ENCODE measurements at places on chromosomes 13 and 19.

- DNase-seq = no peak
These were observed 550.5 kb downstream of the IRS2 start for GRCh38 chr13:109235901-109236300.

- DNase-seq = no peak
These were observed 6.3 kb downstream of the DPP9 start for GRCh38 chr19:4717191-4717965.

- DNase-seq = no peak
These were observed 58.7 kb downstream of the TUBGCP3 start for GRCh38 chr13:112529216-112529615.

- no peak for DNase-seq
These were observed 409.9 kb downstream of the MZT1 start for GRCh38 chr13:72317346-72318109.

- DNase-seq = no peak
These were observed 17.3 kb downstream of the PLD3 start for GRCh38 chr19:40365613-40366401.

GRCh38 chr19:58336820-58337219, 10.0 kb downstream of the ZSCAN22 start:
- no peak for DNase-seq

DNA sequence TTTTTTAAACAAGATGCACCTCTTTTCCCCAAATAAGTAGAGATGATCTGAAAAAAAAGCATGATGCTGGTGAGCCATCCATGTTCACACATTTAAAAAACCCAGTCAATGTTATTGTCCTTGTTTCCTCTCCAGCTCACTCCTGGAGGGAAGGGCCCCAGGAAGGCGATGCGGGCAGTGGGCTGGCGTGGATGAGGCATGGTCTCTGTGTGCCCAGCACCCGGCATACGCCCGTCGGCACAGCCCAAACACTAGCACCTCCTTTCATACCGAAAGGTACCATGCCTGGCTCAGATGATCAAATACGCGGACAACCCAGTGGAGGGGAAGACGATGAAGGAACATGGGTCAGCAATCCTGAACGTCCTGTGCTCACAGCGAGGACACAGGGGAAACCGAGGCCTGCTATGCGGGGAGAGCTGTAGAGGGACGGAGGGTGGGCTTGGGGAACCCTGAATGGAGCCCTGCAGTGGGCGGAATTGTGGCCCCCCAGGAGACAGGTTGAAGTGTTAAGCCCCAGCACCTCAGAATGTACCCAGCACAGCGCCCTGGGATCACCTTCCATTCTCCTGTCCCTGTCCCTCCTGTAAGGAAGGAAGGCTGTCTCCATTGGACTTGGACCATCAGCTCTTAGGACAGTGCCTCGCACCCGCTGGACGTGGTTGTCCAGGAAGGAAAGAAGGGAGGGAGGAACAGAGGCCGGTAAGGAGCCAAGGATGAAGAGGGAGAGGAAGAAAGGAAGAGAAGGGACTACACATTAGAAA, 49.4 kb downstream of the SOX1 start:
- DNase-seq = no peak

GRCh38 chr13:75345193-75345592, 136.8 kb downstream of the TBC1D4 start:
- DNase-seq = no peak

DNA sequence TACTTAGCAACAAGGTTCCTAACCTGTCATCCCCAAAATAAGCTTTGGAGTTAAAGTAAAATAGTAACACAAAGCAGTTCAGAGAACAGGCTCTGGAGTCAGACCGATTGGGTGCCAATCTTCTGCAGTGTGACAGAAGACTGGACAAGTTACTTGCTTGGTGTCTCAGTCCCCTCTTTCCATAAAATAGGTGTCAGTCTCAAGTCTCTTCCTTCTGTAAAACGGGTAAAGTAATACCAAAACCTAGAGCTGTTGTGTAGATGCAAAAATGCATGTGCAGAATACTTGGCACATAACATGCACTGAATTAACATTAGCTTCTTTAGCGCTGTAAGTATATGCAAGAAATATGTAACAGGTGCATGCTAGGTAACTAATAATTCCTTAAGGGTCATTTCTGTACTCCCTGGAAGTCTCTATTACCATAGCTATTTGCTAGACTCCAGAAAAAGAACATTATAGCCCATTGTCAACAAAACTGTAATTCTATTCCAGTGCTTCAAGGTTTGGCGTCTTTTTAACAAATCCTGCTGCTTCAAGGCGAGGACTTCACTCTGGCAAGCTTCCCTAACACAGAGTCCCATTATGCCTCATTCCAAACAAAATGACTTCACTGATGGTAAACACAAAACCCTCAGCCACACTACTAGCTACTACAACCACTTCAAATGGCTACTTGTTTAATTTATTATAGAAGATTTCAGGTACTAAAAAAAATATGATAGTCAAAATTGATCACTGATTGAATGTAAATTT, 32.8 kb downstream of the ELF1 start:
- no peak for DNase-seq

DNA sequence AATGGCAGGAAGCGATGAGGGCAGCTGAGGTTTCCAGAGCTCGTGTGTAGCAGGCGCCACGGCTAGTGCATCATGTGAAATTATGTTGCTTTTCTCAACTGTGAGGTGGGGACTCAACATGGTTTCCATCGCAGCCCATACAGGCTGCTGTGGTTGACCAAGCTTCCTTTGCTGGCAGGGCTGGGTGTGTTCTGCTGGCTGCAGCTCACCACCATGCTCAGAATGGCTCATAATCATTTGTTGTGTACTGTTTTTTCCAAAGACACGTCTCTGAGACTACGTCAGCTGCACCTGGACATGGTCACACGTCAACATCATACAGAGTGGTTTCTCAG, 16.1 kb upstream of the RASA3 start:
- DNase-seq = no peak

DNA sequence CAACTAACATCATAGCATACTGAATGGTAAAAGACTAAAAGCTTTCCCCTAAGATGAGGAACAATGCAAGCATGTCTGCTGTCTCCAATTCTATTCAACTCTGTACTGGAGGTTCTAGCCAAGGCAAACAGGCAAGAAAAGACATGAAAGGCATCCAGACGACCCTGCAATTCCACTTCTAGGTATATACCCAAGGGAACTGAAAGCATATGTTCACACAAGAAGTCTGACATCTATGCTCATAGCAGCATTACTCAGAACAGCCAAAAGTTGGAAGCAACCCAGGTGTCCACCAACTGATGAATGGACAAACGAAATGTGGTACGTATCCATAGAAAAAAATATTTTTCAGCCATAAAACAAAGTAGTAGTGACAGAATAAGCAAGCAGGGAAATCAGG, 39.1 kb downstream of the PEPD start:
- no peak for DNase-seq

- no peak for DNase-seq
These were observed 20.0 kb downstream of the KLF12 start for GRCh38 chr13:74114202-74114601.

DNA sequence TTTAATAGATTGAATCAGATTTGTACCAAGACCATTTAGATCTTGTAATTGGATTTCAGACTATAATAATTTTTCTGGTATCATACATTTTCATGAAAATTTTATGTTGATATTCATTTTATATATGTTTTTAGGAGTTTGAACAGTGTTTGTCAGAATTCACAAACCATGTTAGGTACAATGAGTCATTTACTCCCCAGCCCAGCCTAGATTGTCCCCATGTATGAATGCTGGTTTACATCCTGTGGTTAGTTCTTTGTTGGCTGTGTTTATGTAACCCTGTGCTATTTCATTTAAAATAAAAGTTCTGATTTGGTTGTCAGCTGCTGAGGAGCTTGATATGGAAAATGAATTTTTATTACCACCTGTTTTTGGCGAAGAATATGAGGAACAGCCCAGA, 96.7 kb downstream of the GJA3 start:
- DNase-seq = no peak

GRCh38 chr13:76836311-76836710, 49.9 kb downstream of the KCTD12 start:
- DNase-seq = no peak

DNA sequence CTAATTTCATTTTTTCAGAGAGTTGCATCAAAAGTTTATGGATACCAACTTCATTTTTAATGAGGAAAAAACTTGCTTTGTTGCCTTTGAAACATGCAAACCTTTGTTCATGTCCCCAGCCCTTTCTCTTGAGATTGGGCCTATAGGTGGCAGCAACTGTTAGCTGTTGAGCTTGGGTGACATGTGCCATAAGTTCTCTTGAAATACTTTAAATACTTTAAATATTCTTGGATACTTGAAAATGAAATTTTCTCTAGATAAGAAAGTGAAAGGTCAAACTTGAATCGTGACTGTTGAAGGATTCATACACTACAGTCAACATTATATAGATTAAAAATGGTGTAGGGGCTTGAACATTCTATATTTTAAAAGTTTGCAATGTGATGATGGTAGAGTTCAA, 294.9 kb downstream of the NDFIP2 start:
- peak; percentile 12 for DNase-seq

DNA sequence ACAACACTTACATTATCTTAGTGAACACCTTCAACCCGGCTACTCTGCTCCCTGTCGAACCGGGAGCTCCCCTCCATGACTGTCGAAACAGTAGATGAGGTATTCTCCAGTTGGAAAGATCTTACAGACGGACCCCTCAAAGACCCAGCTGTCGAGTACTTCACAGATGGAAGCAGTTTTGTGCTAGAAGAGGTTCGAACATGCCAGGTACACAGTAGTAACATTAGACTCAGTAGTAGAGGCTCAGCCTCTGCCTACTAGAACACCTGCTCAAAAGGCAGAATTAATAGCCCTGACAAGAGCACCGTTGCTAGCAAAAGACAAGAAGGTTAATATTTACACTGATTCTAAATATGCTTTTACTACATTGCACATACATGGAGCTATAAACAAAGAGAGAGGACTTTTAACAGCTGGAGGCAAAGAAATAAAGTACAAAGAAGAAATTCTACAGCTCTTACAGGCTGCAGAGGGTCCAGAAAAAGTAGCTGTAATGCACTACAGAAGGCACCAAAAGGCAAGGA, 13.6 kb upstream of the SLC15A1 start:
- DNase-seq = no peak
